ENCODE measurements at places on chromosomes 13 and 19.

- no peak for DNase-seq
These were observed 123.6 kb downstream of the COL4A2 start for GRCh38 chr13:110430391-110431336.

- no peak for DNase-seq
These were observed 21.5 kb downstream of the EPN1 start for GRCh38 chr19:55696301-55697068.

DNA sequence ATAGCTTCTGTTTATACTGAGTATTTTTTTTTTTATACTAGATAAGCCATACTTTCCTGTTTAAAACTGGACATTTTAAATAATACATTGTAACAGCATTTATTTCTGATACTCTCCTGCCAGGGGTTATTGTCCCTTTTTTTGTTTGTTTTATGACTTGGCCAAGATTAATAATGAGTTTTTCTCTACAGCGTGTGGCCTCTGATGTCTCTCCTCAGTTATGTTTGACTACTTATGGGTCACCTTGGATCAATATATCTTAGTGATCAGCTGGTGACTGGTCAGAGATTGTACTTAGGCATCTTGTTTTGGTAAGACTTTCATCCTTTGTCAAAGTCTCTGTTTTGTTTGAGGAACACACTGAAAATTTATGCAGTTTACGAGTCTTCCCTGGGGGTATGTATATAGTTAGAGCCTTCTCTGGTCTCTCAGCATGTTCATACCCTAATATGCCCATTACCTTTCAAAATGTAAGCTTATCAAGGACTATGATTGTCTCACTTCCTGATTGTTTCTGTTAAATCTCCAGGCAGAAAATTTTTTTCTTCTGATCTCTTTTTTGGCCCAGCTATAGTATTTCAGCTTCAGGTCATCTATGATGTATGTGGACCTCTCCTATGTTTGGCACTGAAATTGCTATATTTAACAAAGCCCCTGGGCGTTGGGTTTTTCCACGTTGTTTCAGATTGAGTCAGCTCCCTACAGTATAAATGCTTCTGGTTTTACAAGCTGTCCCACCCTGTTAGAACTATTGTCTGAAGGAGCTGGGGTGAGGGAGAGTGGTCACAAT lies 87.9 kb downstream of the URI1 start:
- DNase-seq, result peak; percentile 76

- DNase-seq, result peak; percentile 26
These were observed 13.7 kb upstream of the FARP1 start for GRCh38 chr13:98129059-98129746.

- peak; percentile 38 for DNase-seq
These were observed at the start of gene CCNA1 for GRCh38 chr13:36432106-36432544. TSS of gene CCNA1 (plus strand) at chr13:36432495. CDS start at chr13:36433057, 562 bp downstream.

GRCh38 chr13:94705081-94706030 lies 7.0 kb downstream of the SOX21 start:
- peak; percentile 15 for DNase-seq

DNA sequence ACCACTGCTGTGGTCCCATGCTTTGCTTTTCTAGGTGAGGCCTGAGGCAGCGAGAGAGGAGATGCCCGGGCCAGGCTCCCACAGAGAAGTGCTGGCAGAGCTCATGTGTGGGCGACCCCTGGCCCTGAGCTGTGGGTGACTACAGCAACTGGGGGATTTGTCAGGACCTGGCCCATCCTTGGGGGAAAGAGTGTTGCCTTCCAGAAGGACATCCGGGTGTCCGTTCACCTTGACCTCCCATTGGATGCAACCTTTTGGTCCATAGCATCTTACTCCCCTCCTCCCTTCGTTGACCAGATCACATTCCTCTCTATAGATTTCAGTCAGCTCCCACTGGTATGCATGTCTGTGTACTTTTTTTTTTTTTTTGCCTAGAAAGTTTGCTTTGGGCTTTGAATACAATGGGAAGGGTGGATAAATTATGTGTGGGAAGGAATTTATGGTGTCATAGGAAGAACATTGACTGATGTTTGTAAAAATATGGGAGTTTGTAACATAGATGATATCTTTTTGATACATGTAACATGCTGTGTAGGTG lies 84.2 kb upstream of the RNF113B start:
- no peak for DNase-seq

- DNase-seq, result no peak
These were observed 13.5 kb downstream of the TFDP1 start for GRCh38 chr13:113598081-113598410.

- peak; percentile 82 for DNase-seq
These were observed 34.2 kb downstream of the TDRD3 start for GRCh38 chr13:60431108-60431700.

GRCh38 chr19:17406046-17406886 lies 836 bp upstream of the BST2 start:
- no peak for DNase-seq

DNA sequence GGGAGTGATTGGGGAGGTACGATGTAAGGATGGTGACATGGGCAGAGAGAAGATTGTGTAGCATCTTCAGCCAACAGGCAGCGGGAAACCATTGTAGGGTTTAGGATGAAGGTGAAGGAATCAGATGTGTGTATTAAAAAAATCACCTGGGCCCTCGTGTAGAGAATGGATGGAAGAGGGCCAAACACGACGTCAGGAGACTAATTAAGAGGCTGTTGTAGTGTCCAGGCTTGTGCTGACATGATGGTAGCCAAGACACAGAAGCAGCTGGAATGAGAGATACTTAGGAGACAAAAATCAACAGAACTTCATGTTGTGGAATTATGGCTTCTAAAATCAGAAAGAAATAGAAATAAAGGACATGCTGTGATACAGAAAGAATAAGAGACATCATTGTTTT lies 41.2 kb upstream of the ARGLU1 start:
- DNase-seq, result no peak

- no peak for DNase-seq
These were observed 115.9 kb downstream of the TSHZ3 start for GRCh38 chr19:31233295-31233800.

- peak; percentile 65 for DNase-seq
These were observed 21.3 kb downstream of the HCN2 start for GRCh38 chr19:610801-611480.

DNA sequence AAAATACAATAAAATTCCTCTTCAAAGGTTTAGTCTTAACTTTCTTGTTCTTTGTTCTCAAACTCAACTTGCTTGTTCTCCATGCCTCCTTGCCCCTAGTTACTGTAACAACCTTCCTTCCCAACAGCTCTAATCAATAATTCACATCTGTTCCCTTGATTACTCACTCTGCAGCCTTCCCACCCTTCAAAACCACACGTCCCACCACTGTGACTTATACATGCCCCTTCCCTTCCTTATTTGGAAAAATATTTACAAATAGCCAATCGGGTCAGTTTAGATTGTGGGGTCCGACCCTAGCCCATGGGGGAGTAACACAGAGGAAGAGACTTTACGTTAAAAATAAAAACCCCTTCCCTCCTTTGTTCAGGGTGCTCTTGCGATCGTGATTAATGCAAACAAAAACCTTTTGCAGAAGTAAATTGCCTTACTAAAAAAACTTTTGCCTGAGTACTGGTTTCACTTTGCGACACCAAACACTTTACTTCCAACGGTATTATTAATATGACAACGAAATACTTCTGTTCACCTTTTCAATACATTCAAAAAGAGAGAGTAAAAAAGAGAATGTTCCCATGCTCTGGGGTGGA lies 512 bp upstream of the ZNF93 start:
- peak; percentile 54 for DNase-seq

GRCh38 chr13:80551650-80552497 lies 210.9 kb upstream of the SPRY2 start:
- no peak for DNase-seq

DNA sequence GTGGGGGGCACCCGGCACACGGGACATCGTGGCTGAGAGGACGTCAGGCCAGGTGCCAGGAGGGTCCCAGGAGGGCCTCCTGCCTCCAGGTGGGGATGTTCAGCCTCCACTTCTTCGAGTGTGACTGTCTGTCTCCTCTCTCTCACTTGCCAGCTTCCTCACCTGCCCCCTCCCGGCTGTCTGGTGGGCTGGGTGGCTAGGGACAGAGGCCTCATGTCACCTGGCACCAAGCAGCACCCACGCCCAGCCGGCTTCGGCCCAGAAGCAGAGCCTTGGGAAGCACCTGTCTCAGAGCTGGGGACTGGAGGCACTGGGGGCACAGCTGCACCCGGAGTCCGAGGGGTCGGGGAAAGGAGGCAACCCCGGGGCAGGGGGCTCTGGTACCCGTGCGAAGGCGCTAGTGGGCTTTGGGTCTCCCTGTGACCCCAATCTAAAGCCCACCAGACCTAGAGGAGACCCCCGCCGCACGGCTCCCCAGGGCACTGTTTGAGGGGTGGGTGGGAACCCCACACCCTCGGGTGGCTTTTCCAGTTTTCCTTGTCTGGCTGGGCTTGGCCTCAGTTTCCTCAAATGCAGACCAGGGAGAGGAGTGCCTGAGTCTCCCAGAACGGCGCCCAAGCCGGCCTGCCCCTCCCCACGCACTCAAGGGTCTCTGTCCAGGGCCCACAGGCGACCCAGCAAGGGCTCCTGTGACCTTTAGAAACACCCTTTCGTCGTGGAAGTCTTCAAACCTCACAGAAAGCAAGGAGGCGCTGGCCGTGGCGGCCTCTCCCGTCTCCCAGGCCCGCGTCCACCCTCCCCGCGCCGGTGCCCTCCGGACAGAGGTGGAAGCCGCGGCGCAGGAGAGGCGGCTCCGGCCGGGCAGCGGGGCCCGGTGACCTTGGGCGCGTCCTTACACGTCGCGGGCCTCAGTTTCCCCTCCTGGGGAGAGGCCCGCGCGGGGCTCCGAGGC lies 664 bp upstream of the HCN2 start:
- peak; percentile 34 for DNase-seq

- no peak for DNase-seq
These were observed 92.3 kb downstream of the TNFSF13B start for GRCh38 chr13:108361769-108362168.

DNA sequence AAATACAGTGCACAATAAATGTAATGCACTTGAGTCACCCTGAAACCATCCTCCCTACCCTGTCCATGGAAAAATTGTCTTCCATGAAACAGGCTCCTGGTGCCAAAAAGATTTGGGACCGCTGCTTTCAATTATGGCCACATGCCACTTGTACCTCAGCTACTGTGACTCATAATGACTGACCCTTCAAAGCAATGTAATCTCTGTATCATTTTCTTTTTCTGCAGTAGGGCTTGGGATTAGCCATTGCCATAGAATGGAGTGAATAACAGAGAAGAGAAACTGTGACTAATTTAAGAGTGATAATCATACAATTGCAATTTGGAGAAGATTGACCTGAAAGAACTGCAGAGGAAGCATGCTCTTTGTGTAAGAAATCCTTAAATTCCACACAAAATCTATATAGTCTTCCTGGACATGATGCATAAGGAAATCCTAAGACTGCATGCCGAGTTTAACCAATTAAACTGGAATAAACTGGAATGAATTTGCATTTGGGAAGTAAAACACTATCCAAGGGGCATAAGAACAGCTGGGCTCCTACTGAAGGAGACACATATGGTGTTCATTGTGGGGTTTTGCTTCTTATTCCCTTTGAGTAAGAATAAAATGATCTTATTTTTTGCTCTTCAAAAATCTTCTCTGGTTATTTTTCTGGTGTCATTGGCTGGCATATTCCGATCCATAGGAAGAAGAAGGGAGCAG lies 59.5 kb upstream of the SLC7A1 start:
- peak; percentile 32 for DNase-seq

GRCh38 chr13:106455777-106456176 lies 79.7 kb downstream of the EFNB2 start:
- DNase-seq, result peak; percentile 38

GRCh38 chr19:17404015-17404414 lies 1.4 kb downstream of the BST2 start:
- DNase-seq, result no peak

GRCh38 chr13:75723901-75724300 lies 87.8 kb downstream of the LMO7 start:
- DNase-seq, result no peak

GRCh38 chr13:33392794-33393405 lies 107.3 kb upstream of the STARD13 start:
- DNase-seq, result no peak

DNA sequence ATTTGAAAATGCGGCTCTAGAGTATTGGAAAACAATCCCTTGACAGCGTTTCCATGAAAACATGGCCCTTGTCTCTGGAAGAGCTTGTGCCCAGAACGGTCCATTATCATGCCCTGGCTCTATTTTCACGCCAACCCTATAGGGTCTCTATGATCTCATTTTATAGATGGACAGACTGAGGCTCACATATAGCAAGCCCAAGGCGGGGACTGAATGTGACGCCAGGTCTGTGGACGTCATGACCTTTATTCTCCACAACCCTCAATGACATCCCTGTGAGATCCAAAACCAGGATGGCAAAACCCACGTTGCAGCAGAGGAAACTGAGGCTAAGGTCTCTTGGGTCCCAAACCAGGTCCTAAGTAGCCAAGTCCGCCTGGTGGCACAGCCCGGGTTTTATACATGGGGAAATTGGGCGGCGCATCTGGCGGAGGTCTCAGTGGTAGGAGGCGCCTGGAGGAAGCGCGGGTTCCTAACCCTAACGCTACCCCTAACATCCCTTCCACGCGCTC lies 425 bp upstream of the COLGALT1 start:
- no peak for DNase-seq

DNA sequence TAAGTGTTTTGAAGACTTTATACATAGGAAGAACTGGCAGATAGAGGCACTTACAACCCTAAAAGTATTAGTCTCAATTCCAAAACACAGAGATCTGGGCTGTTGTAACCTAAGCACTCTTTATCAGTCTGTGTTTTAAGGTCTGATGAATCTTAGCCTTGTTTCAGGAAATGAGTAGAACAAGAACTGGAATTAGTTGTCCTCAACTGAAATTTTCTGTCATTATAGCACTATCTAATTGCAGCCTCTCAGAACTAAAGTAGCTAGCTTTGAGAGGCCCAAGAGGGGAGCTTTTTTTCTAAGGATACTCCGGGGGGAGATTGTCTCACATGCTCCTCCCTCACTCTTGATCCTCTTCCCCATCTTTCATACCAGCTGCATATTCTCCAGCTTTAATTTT lies 13.1 kb downstream of the HNRNPM start:
- DNase-seq, result no peak

DNA sequence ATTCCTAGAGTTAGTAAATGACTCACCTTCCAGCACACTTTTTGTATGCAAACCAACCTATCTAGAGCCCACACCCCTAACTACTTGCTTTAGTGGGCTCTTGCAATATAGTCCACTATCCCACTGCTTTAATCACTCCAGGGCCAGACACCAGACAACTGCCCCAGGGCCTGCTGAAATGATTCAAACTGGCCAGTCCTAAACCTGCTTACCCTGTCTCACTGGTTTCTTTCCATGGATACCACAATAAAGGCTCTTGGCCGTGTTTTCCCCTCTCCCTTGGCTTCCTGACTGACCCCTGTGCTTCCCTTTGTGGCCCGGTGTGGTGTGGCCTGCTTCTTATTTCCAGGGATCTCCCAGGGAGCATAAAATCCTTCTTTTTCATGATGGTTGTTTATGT lies 14.6 kb downstream of the HS6ST3 start:
- no peak for DNase-seq

- DNase-seq, result no peak
These were observed 16.7 kb upstream of the FCGBP start for GRCh38 chr19:39951065-39951650.

- DNase-seq, result peak; percentile 31
These were observed 148.4 kb downstream of the KATNAL1 start for GRCh38 chr13:30158774-30159445.

Measured in adipocyte (in vitro differentiated cells).